Right atrium auricular region (tissue), 2 donors: ENCODE measurements at places on chromosomes 11 and 22. TPM values are rescaled to one million over a fixed set of nuclear protein-coding genes. Genes with fewer than 3 reads are reported as not detected.

Gene RTN4R
- 1.0 TPM for total RNA-seq

Gene LDLRAD3
- total RNA-seq, result 3.6 TPM

DNA sequence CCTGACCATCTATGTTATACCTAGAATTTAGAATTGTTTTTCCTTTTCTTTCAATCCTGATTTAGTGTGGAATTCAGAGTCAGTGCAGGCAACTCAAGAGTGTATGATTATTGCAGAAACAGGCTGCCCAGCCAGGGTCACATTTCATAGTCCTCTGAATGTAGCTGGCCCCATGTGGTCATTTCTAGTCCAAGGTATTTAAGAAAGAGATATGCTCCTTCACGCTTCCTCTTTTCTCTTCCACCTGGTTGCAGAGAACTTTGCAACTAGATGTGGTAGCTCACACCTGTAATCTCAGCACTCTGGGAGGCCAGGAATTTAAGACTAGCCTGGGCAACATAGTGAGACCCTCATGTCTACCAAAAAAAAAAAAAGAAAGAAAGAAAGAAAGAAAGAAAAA is 27.6 kb upstream of the LDLRAD3 start:
- H3K27ac ChIP-seq, result no peak overlapping the region
- H3K27me3 ChIP-seq, result no peaks in the 10 kb centered on the region
- H3K4me1 ChIP-seq, result no peaks in the 10 kb centered on the region
- no peak overlapping the region for H3K4me3 ChIP-seq
- DNase-seq, result no peak

DNA sequence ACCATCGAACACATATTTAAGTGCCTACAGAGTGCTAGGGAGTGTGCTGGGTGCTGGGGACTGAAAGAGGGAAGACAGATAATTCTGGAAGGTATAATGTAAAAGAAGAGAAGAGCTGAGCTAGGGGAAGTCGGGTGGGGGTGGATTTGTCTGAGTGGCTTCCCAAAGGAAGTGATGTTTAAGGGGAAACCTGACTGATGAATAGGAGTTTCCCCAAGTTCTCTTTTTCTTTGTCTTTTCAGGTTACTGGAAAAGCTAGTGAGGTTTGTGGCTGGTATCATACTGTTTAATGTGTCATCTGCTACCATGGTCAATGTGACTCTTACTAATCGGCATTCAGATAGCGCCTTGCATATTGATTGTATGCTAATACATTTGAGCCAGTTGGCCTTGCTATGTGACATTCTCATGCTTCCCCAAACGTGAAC is 151.6 kb upstream of the MTMR2 start:
- peak overlapping the region; percentile 22 for H3K27ac ChIP-seq
- H3K4me1 ChIP-seq, result no peaks in the 10 kb centered on the region
- H3K4me3 ChIP-seq, result no peak overlapping the region
- DNase-seq, result no peak

GRCh38 chr22:26552466-26552865 is 37.5 kb downstream of the TPST2 start:
- no peak overlapping the region for H3K27ac ChIP-seq
- H3K27me3 ChIP-seq, result no peaks in the 10 kb centered on the region
- DNase-seq, result no peak
- no peaks in the 10 kb centered on the region for H3K36me3 ChIP-seq
- H3K4me3 ChIP-seq, result no peak overlapping the region

Gene MMP8
- 0.35 TPM for total RNA-seq

GRCh38 chr11:8928981-8929615 is 3.6 kb downstream of the C11orf16 start:
- no peak overlapping the region for H3K27ac ChIP-seq
- H3K36me3 ChIP-seq, result no peaks in the 10 kb centered on the region
- no peak for DNase-seq
- H3K4me1 ChIP-seq, result no peaks in the 10 kb centered on the region

Gene IL10RA
- total RNA-seq, result 4.6 TPM

DNA sequence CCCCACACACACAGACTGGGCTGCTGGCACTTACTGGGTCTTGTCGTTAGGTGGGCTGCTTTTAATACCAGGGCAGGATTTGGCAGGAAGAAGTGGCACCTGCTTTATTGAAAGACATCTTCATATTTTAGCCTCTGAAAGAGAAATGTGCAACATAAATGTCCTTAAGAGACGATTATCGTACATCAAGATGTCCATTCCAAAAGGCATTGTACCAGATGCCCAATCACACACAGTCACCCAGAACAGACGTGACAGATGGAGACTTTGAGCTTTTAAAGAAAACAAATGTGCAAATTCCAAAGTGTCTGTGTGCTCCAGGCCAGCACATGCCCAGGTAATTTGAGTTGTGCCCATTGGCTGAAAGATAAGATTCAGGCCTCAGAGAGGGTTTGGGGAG is 155.7 kb downstream of the RRAS2 start:
- no peaks in the 10 kb centered on the region for H3K4me1 ChIP-seq
- no peak overlapping the region for H3K27ac ChIP-seq
- H3K27me3 ChIP-seq, result no peaks in the 10 kb centered on the region
- no peaks in the 10 kb centered on the region for H3K36me3 ChIP-seq
- no peak for DNase-seq
- H3K4me3 ChIP-seq, result no peak overlapping the region

GRCh38 chr11:11977206-11977938 is 31.1 kb downstream of the DKK3 start:
- peak; percentile 89 for DNase-seq
- peaks cover 100% of the 10 kb centered on the region for H3K4me1 ChIP-seq
- H3K27ac ChIP-seq, result peak overlapping the region; percentile 93
- no peak overlapping the region for H3K4me3 ChIP-seq
- H3K27me3 ChIP-seq, result no peaks in the 10 kb centered on the region

DNA sequence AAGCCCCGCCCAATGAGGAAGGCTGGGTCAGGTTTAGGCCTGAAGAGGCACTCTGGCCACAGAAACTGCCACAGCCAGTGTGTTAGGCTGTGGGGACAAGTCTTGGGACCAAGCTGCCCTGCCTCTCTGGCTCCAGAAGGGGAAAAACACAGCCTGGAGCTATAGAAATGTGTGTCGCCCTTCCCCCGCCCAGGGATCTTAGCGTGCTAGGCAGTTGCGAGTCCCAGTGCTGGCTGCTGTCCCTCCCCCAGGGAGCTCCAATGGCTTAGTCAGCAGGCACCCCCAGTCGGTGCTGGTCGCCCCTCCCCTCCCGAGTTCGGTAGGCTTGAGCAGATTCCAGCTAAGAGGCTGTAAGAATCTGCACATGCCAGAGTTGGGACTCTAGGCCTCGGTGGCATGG is 99.5 kb upstream of the API5 start:
- no peak for DNase-seq
- no peaks in the 10 kb centered on the region for H3K4me1 ChIP-seq
- H3K36me3 ChIP-seq, result no peaks in the 10 kb centered on the region
- no peaks in the 10 kb centered on the region for H3K27me3 ChIP-seq
- H3K4me3 ChIP-seq, result no peak overlapping the region

Gene CASP5
- total RNA-seq, result not detected

- DNase-seq, result no peak
- no peaks in the 10 kb centered on the region for H3K27me3 ChIP-seq
- H3K27ac ChIP-seq, result no peak overlapping the region
- no peak overlapping the region for H3K4me3 ChIP-seq
- H3K36me3 ChIP-seq, result no peaks in the 10 kb centered on the region
- H3K4me1 ChIP-seq, result peaks cover 20% of the 10 kb centered on the region
Observed at GRCh38 chr11:96073536-96073935, 149.6 kb upstream of the MTMR2 start.

Gene TSPAN32
- 2.6 TPM for total RNA-seq

DNA sequence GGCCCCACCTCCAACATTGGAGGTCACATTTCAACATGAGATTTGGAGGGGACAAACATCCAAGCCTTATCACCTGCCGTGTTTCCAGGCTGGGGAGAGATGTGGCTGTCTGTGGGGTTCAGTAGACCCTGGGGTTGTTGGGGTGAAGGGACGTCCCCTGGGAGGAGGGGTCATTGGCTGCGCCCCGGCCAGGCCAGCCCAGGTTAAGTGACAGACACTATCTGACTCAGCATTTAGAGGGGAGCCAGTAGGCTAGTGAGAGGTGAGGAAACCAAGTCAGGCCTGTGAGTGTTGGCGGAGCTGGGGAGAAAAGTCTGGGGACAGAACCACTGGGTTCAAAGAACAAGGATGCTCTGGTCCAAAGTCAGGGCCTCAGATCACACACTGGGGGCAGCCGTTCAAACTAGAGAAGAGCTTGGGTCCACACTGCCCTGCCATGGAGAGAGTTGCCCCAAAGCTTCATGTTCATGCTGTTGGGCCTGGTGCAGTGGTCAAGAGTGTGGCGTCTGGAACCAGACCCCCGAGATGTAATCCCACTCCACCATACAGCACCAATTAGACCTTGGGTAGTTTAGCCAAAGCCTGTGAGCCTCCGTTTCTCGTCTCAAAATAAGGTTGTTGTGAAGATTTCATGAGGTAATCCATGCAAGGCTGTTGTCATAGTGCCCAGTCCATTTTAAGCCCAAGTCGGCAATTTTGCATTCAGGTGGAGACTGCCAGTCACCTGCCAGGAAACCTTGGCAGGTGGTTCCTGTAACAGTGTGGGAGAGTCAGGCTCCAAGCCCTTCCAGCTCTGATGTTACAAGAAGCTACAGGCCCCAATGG is 1289.6 kb downstream of the TBC1D22A start:
- H3K27ac ChIP-seq, result no peak overlapping the region
- H3K4me3 ChIP-seq, result no peak overlapping the region
- H3K27me3 ChIP-seq, result no peaks in the 10 kb centered on the region
- H3K36me3 ChIP-seq, result no peaks in the 10 kb centered on the region
- H3K4me1 ChIP-seq, result no peaks in the 10 kb centered on the region

Gene A4GALT
- total RNA-seq, result 40.8 TPM

- H3K36me3 ChIP-seq, result no peaks in the 10 kb centered on the region
- no peak overlapping the region for H3K27ac ChIP-seq
- H3K4me1 ChIP-seq, result peaks cover 9% of the 10 kb centered on the region
- H3K4me3 ChIP-seq, result no peak overlapping the region
- H3K27me3 ChIP-seq, result no peaks in the 10 kb centered on the region
Observed at GRCh38 chr22:50684986-50685385, 12.4 kb downstream of the SHANK3 start.
